ENCODE measurements at places on chromosomes 11 and 22.

DNA sequence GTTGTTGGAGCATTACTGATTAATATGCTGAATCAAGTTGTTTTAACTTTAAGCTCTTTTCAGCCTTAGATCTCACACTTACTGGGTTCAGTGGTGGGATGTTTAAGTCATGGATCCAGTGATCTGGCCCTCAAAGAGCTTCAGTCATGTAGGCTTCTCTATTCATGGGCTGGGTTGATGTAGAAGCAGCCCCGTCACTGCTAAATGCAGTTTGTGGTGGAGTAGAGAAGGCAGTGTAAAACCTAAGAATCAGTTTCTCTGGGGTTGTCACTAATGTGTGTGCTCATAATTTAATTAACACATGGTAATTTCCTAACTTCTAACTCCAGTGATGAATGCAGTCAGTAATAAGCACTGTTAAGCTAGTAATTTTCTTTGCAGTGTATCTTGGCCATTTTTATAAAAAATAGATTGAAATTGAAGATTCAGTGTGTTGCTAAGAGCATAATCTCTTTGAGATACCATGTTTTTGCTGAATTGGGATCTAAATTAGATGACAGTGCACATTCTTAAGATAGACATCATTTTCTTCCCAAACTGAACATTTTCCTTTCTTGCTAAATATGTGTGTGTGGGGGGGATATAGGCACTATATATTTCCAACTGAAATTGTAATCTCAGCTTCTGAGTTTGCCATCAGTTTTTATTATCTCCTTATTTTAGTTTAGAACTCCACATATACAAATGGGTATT lies 9.0 kb downstream of the SPCS2 start:
- DNase-seq, result no peak

DNA sequence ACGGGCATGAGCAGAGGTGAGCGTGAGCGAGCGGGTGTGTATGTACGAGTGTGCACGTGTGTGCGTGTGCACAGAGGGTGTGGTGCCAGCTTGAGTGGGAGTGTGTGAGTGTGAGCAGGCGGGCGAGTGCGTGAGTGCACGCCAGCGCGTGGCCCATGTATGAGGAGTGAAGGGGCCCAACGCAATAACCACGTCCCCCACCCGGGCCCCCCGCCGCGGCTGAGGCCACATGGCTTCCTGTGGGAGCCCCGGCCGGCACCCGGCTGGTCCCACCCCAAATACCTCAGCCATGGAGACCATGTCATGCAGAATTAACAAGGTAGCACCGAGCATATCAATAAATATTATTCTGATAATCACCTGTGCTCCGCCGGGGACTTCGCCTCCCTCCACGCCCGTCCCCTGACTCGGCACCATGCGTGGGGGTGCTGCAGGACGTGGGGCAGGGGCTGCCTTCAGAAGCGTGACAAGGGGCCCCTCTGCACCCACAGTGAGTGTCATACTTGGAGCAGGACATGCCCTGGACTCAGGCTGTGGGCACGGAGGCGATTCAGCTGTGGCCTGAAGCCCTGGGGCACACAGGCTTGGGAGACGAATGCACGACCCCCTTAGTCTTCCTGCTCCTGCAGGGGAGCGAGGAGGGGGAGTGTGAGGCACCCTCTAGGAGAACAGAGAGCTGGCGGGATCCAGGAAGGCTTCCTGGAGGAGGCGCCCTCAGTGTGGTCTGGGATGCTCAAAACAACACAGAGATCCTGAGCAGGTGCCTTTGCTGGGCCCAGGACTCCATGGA lies 5.6 kb upstream of the TRABD start:
- no peak for DNase-seq

GRCh38 chr11:74417379-74417804 lies 19.2 kb upstream of the PGM2L1 start:
- no peak for DNase-seq

GRCh38 chr11:123055191-123055901 lies 6.6 kb downstream of the HSPA8 start:
- DNase-seq, result no peak

DNA sequence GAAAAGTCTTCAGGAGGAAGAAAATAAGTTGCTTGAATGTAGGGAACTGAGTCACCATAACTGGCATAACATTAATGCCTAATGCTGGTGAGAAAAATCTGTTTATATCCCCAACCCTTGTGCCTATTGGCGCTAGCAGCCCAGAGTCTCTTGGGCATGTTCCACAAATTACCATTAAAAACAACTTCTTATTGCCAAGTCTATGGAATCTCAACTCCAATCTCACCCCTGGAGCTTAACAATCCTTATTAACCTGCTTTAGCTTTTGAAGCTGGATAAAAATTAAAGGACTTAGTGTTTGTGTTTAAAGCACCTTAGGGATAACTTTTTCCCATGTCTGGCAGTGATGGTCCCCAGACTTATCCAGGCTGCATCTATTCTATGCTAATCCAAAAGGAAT lies 143.0 kb downstream of the APIP start:
- DNase-seq, result no peak

- DNase-seq, result no peak
Measured at GRCh38 chr11:127943152-127943551, 644.2 kb downstream of the ETS1 start.

- DNase-seq, result no peak
Measured at GRCh38 chr11:61150706-61151544, 10.3 kb downstream of the VPS37C start.

DNA sequence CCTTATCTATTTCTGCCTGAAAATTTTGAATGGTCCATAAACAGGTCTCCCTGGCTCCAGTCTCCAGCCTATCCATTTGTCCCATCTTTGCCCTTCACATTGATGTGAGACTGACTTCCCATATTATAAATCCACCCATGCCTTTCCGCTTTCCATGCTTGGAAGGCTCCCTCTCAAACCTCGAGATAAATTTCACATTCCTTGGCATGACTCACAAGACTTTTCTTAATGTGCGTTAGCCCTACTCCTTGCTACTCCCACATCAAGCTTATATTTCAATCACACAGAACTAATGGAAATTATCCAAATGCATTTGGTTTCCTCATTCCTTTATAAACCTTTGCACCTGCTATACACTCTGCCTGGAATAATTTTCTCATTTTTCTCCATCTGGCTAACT lies 163.7 kb upstream of the NTM start:
- no peak for DNase-seq

DNA sequence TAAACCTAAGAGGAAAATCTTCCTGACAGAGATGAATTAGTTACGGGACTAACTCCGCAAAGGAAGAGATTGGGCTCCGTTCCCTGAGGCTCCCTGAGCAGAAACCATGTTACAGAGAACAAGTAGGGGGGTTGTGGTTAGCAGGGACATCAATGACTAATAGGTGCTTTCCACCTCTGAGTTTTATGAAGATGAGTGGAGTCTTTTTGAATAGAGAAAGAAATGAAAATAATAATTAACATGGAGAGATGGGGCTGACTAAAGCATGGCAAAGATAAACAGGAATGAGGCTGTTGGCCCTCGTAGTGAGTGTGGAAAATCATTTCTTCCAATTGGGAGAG lies 47.5 kb upstream of the PICALM start:
- DNase-seq, result no peak

GRCh38 chr22:20853236-20853660 lies 5.4 kb downstream of the PI4KA start:
- DNase-seq, result no peak

GRCh38 chr11:42762348-42762747 lies 549.4 kb upstream of the API5 start:
- DNase-seq, result no peak

DNA sequence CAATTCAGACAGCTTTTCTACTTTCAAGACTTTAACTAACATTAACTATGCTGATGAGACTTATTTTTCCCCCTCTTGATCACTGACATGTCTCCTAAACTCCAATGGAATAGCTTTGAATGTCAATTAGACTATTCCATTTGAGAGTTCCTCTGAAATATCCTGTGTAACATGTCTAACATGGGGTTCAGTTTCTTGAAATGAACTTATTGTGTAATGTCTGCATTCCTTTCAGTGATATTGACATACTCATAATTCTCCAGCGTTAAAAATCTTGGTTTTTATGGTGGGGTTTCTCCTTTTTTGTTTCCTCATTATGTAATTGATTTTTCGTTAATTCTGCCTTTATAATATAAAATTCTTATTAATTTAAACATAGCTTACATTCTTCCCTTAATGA lies 37.7 kb upstream of the SPTBN2 start:
- DNase-seq, result no peak

- no peak for DNase-seq
Measured at GRCh38 chr11:100703801-100704575, 16.9 kb downstream of the ARHGAP42 start.

DNA sequence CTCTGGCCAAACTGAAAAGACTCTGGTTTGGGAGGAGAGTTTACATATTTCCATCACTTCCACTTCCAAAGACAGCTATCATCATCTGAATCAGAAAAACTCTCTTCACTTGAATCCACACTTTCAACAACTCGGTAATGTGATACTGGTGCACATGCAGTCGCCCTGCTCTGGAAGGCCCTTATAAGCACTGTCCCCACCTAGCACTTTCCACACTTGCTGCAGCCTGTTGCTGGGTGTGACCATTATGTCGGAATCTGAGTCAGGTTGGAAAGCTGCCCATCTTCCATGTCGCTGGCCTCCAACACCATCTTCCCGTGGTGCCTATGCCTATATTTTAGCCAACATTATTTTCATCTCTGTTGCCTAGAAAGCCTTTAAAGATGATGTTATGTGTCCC lies 1.1 kb upstream of the OR10A5 start:
- no peak for DNase-seq

GRCh38 chr11:133506023-133506422 lies 26.3 kb downstream of the OPCML start:
- DNase-seq, result no peak
